ENCODE measurements at places on chromosomes 12 and 14.

DNA sequence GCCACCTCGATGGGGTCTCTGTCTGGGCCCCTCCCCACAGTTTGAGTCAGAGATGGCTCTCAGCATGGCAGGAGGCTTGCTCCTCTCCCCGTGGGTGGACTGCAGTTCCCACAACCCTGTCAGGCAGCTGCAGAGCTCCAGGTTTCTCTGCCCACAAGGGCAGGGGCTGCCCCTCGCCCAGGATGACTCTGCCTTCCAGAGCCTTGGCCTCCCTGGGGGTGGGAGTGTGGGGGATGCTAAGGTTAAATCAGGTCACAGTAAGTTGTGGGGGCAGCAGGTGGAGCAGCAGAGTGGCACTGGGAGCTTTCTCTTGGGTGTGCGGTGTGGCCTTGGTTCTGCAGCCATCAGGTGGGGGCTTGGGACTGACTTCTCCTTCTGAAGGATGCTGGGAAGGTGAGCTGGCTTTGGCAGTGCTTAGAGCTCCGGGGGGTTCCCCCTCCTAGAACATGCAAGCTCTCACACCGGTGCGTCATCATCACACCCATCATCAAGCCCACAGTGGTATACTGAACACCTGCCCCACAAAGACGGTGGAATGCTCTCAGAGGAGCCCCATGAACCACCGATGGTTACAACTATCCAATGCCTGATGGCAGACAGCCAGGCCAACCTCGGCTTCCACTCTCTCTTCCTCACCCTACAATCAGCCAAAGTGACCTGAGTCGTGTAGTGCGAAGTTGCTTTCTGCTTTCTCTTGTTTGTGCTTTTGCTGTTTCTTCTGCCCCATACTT, 39.7 kb downstream of the ERH start:
- no peak for DNase-seq

DNA sequence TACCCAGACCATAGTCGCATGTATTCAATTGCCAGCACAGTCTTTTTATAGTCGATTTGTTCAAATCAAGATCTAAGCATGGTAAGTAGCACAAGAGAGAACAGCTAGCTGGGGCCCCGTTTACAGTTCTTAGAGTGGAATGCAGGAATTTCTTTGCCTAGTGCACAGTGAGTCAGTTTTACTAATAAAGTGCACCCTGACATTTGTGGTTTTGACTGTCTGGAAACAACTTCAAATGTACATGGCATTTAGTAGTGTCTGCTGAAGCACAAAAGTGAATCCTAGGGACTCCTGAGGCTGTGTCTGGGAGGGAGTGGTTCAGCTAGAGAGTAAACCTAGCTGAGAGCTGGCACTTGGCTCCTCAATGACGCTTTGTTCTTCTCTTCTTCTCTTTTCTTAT, 64.9 kb downstream of the TMX1 start:
- no peak for DNase-seq

DNA sequence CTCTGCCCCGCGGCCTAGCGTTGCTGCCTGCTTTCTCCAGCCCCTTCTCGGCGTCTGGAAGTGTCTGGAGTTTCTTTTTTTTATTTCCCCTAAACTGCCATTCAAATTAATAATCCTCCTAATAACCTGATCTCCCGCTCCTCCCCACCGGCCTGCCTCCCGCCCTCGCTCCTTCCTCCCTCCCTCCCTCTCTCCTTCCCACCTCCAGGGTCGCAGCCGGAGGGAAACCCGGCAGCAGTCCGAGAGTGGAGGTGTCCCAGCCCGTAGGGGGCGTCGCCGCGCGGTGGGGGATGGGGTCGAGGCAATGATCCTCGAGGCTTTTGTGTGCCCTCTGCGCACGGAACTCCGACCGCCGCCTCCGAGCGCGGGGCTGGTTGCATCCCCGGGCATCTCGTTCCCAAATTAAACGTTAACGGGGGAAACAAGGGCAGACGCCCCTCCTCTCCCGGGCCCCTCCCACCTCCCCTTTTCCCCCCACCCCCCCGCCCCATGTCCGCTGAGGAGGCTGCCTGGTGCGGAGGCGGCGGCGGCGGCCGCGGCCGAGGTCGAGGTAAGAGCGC, 1.0 kb upstream of the SOCS2 start:
- DNase-seq: peak; percentile 78

- DNase-seq: no peak
Measured at GRCh38 chr12:2640709-2641108, 154.1 kb upstream of the FKBP4 start.

GRCh38 chr12:47867495-47867941, 37.3 kb downstream of the VDR start:
- DNase-seq: no peak

DNA sequence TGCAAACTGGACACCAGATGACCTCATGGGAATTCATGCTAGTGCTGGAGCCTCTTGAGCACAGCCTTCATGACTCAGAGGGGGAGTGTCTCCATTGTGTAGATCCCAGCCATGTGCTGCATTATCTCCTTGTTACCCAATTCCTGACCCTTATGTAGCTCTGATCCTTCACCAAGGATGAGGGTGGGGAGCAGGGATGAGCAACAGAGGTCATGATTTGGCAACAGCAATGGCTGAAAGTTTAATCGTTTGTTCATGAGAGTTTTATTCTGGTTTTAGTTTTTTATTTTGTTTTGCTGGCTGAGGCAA, 9.5 kb upstream of the BDKRB1 start:
- DNase-seq: no peak

GRCh38 chr12:113154351-113154973, 4.9 kb downstream of the CFAP73 start:
- DNase-seq: peak; percentile 35

DNA sequence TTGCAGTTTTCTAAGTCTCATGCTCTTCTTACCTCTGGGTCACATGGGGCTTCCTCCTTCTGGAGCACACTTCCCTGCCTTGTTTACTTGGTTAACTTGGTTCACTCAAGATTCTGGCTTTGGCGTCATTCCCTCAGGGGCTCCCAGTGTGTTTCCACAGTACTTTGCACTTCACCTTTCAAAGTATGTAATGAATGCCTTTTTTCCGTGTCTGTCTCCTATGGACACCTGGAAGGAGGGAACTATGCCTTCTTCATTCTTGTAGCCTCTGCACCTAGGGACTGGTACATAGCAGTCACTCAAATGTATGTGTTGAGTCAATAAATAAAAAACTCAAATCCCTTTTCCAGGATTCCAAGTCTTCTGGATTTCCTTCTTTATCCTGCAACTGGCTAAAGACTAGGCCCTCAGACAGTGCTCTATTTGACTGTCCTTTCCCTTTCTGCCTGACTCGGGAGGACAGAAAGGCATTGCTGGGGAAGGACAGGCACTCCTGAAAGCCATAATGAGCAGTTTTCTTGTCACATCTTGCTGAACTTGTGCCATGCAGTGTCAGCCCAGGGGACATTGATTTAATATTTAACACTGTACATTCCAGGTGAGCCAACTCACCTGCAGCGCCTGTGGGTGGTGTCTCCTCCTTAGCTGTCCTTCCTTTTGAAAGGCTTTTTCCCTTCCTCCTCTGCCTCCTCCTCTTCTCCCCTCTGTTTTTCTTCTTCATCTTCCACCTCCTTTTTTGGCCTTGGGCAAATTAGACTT, 12.8 kb downstream of the MYRFL start:
- no peak for DNase-seq

DNA sequence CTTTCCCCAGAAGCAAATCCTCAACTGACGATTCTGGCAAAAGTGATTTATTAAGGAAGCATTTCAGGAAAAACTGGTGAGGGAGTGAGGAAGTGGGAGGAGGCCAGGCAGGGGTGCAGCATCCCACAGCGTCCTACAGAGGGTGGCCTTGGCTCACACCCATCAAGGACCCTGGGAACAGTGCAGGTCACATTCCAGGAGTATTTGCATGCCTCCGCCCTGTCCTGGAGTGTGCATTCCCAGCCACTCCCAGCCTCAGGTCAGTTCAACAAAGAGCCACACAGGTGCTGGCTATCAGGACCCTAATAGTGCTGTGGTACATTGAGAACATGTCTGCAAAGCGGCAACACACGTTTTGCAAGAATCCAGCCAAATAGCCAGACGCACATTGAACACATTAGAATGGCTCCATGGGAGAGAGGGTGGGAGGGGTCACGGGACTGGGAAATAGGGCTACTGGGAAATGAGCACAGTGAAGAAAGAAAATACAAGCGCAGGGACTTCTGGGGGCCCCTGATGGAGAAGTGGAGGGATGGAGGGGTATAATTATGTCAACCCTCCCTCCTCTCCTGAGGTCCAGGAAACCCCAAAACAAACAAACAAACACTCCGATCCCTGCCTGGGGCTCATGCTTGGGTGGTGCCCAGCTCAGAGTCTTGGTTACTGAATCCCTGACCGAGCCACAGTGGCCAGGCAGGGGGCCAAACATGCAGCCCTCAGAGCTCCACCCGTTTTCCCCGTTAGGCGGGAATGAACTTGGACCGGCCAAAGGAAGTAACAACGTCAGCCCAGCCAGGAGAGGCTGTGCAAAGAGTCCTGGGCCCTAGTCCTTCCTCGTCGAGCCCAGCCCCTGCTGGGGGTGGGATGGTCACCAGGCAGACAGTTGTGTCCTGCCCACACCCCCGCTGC, 36.5 kb downstream of the CMKLR1 start:
- no peak for DNase-seq

DNA sequence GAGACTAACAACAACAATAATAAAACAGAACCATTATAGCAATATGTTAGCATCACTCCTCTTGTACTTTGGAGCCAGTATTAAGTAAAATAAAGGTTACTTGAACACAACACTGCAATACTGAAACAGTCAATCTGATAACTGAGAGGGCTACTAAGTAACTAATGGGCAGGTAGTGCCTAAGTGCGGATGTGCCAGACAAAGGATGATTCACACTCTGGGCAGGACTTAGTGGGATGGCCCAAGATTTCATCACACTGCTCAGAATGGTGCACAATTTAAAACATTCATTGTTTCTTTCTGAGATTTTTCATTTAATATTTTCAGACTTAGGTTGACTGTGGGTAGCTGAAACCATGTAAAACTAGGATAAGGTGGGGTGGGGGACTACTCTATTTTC, 131.9 kb upstream of the CAND1 start:
- DNase-seq: no peak

DNA sequence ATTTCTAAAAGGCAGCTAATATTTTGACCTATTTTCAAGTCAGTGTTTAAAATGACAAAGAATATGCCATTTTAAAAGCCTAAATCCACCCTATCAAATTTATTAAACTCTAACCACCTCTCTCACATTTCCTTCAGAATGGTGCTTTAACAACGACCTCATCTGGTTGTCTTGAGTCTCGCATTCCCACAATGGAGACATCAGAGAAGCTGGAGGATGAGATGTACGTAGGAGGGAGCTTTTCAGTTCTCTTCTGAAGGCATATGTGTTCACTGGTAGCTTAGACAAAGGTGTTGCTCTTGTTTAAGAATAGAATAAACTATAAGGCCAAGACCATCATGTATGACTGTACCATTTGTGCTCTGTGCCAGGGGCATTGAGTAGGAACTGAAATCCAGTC, 82.9 kb downstream of the BCL2L14 start:
- no peak for DNase-seq

- no peak for DNase-seq
Measured at GRCh38 chr14:96423446-96424108, 31.6 kb downstream of the AK7 start.

- DNase-seq: no peak
Measured at GRCh38 chr14:100762901-100763300, 36.2 kb downstream of the DLK1 start.

DNA sequence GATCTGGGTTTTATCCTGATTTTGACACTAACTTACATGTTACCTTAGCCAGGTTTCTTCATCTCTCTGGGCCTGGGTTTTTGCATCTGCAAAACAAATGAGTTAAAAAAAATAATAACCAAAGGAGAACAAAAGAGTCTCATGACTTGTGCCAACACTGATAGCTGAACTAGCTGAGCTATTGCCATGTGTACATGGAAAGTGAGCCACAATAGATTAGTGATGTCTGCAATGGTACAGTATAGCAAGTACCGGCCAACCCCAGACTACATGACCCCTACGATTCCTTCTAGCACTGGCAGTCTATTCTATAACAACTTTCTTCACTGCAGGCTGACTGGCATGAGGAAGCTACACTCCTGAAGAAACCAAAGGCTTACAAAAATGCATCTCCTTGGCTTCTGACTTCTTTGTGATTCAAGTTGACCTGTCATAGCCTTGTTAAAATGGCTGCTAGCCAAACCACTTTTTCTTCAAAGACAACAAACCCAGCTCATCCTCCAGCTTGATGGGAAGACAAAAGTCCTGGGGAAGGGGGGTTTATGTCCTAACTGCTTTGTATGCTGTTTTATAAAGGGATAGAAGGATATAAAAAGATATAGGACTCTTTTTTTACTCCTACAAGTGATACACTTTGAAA, 123.7 kb downstream of the DAD1 start:
- no peak for DNase-seq

GRCh38 chr12:113620437-113620976, 148.8 kb upstream of the LHX5 start:
- DNase-seq: no peak

Data from activated naive CD4-positive, alpha-beta T cell treated with anti-CD3 and anti-CD28 coated beads, Interleukin-2, amount 50 U/mL, for 16 hours (primary cell).